CD4-positive, alpha-beta T cell treated with Interleukin-12 subunit alpha and Interleukin-12 subunit beta, for 1 hour (primary cell): ENCODE measurements at places on chromosomes 4 and X.

DNA sequence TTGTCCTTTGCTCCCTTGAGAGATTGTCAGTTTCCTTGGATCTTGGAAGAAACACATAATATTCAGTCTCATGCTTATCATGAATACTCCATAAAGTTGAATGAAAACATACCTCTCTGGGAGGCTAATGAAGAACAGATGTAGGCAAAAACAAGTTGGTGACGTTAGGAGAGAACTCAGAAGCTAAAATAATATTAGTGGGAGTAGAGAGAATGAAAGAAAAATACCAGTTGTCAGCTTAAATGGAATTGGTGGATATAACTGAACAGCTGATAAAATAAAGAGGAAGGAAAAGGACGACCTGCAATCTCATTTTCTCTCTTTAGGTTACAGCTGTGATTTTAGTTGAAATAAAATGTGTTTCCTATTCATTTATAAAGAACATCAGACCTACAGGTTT, 124.8 kb downstream of the SNCA start:
- DNase-seq: no peak

DNA sequence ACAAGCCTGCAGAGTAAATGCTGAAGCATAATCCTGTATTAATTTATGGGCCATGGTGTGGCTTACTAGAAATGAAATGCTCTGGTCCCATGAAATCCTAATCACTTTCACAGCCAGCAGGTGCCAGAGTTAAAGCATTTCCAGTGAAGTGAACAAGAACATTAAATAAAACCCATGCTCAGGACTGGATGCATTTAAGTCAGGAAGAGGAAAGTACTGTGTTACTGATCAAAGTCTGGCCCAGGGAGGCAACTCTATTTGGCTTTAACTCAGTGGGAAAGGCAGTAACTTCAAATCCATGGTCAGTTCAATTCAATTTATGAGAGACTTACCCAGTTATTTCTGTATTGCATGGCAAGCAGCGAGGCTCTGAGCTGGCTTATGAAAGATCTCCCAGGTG, 29.2 kb downstream of the AGA start:
- DNase-seq: no peak

DNA sequence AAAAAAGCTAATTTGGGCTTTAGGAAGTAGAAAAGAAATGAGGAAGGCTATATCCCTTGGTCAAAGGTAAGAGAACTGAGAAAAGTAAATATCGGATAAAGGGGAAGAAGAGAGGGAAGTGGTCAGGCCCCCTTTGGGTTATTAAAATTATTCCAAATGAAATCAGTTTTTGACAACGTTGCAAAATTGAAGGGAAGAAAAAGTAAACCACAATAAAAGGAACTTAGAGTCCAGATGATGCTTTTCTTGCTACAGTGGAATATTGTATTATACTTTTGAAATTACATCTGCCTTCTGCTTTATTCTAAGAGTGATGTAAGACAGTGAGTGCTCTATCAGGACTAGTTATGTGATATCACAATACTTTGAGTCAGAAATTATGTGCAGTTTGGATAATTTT, 59.4 kb upstream of the RBPJ start:
- no peak for DNase-seq

DNA sequence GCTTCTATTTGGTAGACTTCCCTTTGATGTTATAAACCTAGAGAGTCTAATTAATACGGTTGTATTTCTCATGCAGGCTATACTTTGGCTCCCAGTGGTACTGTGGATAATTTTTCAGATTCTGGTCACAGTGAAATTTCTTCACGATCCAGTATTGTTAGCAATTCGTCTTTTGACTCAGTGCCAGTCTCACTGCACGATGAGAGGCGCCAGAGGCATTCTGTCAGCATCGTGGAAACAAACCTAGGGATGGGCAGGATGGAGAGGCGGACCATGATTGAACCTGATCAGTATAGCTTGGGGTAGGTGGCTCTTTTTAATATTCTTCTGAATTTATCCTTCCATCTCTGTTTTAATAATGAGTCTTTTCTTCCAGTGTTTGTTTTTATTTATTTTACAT, 249.7 kb downstream of the RAPGEF2 start:
- DNase-seq: no peak

- DNase-seq: no peak
These were observed 224.3 kb upstream of the CTSO start for GRCh38 chr4:156177941-156178340.

DNA sequence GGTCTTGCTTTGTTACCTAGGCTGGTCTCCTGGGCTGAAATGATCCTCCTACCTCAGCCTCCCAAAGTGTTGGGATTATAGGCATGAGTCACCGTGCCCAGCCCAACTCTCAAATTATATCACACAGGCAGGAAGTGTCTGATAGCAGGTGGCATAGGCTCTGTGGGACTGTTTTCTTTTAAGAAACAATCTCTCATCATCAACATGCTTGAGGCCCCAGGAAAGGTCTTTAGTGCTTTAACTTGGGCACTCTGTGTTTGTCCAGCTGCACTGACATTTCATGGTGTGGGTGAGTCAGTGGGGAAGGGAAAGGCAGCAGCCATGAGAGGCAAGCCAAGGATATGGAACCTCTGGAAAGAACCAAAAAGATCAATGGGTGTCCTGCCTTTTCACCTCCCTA, 88.1 kb upstream of the TSPAN5 start:
- no peak for DNase-seq

DNA sequence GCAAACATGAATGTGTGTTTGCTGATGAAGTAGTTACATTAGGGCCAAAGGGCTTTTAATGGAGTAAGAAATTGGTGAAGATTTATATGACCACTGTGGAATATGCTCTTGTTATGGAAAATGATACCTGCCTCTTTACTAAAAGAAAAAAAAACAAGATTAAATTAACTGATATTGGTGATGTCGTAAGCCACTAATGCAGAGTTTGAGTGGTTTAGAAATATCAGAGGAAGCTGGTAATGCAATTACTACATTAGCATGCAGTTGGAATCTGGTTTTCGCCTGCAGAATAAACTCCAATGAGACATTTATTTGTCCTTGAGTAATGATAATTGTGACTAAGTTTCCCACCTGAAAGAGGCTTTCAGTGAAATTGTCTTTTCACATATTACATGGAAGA, 597.9 kb downstream of the GALNTL6 start:
- no peak for DNase-seq

DNA sequence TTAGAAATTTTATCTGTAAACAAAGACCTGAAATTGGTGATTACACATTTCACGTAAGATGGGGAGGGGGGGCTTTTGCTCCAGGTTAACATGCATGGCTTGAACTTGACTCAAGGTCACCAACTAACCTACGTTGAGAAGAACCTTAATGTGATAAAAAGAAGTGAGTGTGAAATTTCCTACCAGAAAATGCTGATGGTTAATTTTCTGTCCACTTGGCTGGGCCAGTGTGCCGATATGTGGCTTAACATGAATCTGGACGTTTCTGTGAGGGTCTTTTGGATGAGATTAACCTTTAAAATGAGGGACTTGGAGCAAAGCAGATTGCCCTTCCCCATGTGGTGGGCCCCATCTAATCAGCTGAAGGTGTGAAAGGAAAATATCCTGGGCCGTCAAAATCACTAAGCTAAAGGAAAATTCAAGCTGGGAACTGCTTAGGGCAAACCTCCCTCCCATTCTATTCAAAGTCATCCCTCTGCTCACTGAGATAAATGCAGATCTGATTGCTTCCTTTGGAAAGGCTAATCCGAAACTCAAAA, 107.3 kb upstream of the ENPP6 start:
- DNase-seq: no peak

- no peak for DNase-seq
These were observed 68.8 kb downstream of the IL15 start for GRCh38 chr4:141705048-141705746.

DNA sequence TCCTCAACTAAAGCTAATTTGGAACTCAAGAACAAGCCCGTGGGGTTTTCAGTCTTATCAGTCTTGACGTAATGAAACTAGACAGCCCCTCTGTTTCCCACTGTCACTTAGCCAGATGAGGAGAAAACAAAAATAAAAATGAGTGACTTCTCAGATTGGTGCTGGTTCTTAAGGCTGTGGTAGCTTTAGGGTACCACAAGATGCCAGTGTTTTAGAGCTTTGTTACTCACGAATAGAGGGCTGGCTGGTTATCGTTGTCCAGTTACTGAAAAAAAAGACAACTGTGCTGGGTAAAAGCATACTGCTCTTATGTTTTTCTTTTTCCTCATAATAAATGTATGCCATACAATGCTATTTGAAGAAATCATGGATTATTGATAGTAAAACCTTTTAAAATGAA, 796.7 kb downstream of the RAPGEF2 start:
- DNase-seq: no peak

- DNase-seq: no peak
These were observed 5.4 kb upstream of the SORBS2 start for GRCh38 chr4:185817403-185817818.

DNA sequence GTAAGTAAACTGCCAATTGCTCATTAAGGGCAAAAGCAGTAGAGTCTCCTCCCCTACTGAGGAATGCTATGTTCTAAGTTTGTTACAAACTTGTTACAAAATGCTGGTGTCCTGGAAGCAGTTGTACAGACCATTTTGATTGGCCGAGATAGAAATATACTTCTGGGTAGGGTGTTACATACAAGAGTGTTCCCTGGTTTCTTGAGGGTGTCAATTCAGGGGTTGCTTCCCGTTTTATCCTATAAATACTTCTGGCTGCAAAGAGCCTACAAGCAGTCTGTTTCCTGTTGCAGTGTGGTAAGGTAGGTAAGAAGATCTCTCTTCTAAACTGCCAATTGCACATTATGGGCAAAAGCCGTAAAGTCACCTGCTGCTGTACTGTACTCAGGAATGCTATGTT, 5.7 kb downstream of the TRPC5OS start:
- no peak for DNase-seq

GRCh38 chr4:76108467-76109181, 34.1 kb downstream of the ART3 start:
- no peak for DNase-seq

DNA sequence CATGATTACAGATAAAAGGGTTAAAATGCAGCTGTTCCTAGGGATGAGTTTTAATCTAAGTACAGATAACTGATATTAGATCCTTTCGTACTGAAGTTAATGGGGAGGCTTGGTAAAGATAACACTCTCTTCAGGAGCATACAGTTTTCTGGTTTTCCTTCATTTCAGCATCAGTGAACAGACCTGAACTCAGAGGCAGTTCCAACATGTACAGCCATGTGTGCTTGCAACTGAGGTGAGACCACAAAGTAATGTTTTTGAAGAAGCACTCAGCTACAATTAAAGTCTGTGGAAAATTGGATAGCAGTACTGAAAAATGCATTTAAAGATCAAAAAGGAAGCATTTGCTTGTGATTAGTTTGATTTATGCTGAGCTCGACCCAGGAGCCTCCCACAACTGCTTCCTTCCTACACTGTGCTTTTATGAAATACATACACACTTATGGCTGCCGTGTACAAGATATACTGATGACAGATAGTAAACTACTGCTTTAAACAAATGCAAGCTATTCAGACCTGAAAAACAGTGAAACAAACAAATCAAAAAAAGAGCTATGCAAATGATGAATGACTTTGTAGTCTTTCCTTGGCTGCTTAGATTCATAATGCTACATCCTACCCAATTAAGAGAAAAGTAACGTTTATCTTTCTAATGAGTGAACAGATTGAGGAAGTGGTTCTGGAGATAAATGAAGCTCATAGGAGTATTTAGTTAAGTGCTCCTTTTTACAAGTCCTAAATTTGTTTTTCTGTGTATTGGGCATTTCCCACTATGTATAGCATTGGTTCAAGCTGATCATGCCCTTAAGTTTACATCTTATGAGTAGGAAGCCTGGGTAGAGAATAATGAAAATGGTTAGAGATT, 68.4 kb downstream of the PDLIM5 start:
- DNase-seq: no peak

GRCh38 chrX:1932231-1932630, 317.4 kb downstream of the ASMT start:
- no peak for DNase-seq

DNA sequence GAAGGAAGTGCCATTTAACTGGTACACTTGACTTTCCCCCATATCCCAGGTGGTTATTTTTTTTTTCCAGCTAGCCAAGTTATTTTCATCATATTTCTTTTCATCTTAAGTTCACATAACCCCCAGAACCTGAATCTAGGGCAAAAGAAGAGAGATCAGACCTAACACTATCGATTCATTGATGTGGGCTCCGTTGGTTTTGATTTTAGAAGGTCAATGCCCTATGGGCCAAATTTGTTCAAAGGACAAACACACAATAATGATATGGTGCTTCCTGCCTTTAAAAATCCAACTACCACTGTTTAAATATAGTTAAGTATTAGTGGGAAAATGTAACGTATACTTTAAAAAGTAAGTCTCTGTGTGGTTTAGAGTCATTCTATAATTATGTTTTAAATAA, 665.7 kb downstream of the ZNF674 start:
- no peak for DNase-seq

DNA sequence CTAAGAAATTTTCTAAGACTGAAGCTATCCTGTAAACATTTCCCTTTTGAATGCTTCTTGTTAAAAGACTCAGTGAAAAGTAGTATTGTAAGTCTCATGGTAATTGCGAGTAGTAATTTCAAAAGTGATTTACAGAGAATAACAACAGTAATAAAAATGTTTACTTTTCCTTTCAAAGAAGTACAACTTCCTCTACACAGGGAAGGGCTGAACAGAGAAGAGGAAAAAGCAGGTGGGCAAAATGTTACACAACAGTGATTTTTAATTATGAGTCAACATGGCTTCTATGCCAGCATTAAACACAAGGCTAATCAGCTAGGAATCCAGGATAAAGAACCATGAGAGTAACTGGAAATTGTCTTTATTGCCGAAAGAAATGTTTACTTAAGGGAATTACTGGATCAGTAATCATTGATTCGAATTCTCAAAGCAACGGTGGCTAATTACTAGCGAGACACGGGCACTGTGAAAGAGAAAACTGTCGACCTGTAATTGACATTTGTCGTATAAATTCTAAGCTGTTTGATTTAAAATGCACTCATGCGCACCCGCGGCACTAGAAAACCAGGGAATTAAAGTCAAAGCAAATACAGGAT, 15.4 kb downstream of the UTP3 start:
- no peak for DNase-seq

- DNase-seq: no peak
These were observed 131.8 kb downstream of the PRKX start for GRCh38 chrX:3581609-3582108.

DNA sequence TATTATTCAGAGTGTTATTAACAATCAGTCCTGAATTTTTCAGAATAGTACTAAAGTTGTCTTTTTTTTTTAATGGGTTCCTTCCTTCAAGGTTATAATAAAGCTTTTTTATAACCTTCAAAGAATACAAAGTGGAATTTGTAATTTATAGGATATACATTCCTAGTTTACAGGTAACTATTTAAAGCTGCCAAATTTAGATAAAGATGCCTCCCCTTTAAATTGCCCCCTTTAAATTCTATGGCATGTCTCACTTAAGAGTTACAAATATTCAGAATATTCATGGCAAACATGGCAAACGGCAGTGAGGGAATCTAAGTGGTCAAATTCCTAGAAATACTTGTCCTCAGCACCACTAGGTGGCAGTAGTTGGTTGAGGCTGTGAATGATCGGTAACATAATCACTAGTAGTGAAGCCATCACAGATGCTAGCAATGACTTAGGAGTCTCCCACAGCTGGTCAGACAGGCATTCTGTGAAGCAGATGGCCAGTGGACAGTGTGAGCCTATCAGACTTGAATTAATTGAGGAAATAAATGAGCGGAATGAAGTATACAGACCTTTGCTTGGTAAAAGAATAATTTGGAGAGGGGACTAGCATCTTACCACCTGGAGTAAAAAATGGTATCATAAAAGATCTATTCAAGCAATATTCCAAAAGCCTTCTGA, 86.4 kb downstream of the CBR4 start:
- peak; percentile 65 for DNase-seq
